Urinary bladder (tissue), 4 donors: ENCODE measurements at places on chromosomes 3 and 15. TPM values are rescaled to one million over a fixed set of nuclear protein-coding genes. Genes with fewer than 3 reads are reported as not detected.

- DNase-seq = no peak
These were observed 191.4 kb upstream of the LRIG1 start for GRCh38 chr3:66692042-66692765.

DNA sequence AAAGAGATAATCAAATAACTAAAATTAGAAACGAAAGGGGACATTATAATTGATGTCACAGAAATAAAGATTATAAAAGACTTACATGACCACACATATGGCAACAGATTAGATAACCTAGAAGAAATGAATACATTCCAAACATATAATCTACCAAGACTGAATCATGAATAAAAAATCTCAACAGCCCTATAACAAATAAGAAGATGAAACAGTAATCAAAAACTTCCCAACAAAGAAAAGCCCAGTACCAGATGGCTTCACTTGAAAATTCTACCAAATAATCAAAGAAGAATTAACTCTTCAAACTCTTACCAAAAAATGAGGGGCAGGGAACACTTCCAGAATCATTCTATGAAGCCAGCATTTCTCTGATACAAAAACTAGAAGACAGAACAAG, 11.8 kb downstream of the TOP2B start:
- no peak for DNase-seq

The GHSR gene
- total RNA-seq = not detected

GRCh38 chr15:81046290-81046689, 45.6 kb downstream of the TLNRD1 start:
- DNase-seq = no peak

DNA sequence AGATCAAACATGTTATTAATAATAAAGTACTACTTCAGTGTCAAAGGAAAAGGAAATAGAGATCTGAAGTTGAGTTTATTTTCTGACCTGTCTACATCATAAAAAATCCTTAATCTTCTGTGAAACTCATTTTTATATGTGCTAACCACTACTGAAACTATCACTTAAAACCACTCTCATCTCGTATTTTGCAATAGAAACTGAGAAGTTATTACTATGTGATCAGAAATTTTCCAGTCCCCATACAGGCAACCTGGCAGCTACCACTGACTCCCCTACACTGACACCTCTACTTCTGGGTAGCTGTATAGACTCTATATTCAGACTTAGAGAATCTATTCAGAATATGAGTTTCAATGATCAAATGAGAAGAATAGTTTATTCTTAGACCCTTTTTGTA, 8.3 kb downstream of the HDGFL3 start:
- no peak for DNase-seq

- no peak for DNase-seq
These were observed 64.3 kb downstream of the RASA2 start for GRCh38 chr3:141550926-141551665.
